ENCODE measurements at places on chromosomes 7 and 10.

DNA sequence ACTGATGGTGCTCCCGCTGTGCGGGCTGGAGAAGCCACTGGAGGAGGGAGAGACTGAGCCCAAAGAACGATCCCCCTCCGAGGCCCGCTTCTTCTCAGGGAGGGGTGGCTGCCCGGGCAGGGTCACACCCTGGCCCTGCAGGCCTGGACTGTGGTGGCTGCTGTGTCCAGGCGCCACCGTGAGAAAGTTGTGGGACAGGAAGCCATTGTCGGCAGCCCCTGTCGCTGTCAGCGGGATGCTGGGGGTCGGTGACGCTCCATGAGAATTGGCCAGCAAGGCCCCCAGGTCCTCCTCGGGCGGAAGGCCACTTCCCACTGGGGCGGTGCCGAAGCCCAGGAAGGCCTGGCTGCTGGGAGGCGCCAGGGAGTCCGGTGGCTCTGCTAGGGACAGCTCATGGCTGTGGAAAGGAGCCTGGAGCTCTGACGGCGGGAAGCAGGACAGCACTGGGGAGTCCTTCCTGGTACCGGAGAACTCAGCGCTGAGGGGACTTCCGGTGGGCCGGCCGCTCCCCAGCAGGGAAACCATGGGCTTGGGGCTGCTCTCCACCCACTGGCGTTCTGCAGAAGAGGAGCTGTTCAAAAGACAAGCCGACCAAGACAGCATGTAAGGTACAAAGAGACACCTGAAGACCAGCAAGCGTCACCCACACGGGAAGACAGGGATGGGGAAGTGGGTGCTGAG is 278.8 kb downstream of the TNS3 start:
- DNase-seq: no peak

DNA sequence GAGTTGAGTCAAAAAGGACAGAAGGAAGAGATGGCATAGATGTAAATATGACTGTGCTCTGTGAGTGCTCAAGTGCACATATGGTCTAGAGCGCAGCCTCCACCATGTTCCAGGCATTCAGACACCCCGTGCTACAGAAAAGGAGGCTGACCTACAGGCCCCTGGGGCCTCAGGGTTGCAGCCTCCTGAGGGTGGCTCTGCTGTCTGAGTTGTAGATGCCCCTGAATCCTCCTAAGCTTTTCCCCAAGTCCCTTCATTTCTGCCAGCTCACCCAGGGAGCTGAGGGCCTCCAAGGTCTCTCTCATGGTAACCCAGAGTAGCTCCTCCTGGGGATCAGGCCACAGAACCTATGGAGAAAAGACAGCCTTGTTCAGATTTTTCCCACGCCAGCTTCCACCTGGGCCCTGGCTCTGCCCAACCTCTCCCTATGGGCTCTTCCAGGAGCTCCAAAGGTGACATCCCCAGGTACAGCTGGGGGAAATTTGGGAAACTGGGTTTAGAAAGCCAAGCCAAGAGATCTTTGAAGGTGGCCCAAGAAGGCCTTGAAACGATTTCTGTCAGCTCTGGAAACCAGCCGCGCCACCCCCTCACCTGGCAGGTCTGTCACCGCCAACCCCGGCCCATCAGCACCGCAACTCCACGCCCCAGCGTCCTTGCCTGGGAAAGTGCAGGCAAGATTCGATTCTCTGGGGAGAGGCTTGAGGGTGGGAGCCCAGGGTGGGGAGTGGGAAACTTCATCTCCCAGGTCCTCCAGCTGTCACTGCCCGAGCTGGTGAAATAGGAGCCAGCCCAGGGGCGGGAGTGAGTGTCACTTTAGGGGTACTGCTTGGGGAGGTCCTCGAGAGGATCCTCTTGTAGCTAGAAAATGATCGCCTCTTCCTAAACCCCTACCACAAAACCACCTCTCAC is 2.4 kb downstream of the ZNF467 start:
- no peak for DNase-seq

- DNase-seq: no peak
Observed at GRCh38 chr7:108985037-108985436, 415.4 kb downstream of the DNAJB9 start.

- no peak for DNase-seq
Observed at GRCh38 chr10:131429942-131430341, 118.4 kb upstream of the TCERG1L start.

DNA sequence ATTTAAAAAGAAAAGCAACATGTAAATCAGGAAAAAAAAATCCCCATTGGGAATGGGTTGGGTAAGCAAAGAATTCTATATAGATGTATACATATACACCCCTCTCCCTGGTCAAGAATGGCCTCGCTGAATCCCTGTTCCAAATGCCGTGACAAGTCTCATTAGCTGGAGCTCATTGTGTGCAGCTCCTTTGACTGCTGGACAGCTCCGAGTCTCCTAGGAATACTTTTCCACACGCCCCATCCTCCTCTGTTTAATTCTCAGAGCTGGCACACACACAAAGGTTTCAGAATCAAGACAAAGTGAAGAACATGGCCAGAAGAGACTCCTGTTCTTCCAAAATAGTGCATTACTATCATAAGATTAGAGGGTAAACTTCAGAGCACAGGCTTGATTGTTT is 130.9 kb upstream of the MKLN1 start:
- DNase-seq: no peak

- DNase-seq: no peak
Observed at GRCh38 chr10:92916433-92916832, 68.1 kb downstream of the EXOC6 start.

DNA sequence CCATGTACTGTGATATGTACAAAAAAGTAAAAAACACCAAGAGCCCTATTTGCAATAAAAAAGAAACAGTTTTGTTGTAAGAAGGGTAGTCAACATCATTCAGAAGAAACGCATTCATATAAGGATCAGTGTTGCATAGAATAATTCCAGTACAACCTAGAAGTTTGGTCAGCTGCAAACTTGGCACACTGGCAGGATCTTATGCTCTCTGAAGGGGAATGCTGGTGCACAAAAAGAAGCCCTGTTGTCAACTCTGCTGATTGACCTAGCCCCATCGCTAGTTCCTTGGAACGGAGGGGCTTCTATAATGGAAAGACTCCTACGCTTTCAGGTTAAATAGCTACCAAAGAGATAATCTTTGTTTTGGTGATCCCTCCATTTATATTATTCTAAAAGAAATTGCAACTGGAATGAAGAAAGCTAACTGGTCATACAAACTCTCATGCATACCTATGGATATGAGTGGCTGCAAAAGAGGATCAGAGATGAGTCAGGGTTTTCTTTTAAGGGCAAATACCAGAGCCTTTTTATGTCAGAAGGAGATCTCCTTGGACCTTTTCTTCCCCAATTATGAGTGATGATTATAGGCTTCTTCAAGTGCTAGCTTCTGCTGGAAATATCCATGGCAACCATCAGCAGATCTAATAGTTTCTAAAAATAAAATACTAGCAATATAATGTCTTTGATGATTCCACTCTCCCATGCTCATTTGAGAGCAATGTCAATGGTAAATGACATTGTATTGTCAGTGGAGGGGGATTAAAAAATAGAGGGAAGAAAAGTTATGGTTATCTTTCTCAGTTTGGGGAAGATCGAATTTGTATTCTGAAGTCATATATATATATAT is 312.4 kb upstream of the CACNA2D1 start:
- DNase-seq: no peak

DNA sequence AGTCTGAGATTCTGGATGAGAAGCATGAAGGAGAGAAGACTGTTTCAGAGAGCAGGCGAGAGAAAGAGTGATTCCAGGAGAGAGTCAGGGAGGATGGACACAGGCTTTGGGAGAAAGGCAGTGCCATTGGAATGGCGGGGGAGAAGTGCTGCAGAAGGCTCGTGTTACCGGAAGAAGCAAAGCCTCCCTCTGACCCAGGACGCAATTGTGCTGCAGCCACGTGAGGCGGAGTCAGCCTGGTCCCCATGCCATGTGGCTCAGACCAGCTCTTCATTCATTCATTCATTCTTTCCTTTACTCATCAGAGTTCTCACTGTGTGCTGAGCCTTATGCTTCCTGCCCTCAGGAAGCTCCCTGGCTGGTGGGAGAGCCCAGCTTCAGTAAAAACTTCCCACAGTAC is 49.2 kb upstream of the COL13A1 start:
- no peak for DNase-seq

DNA sequence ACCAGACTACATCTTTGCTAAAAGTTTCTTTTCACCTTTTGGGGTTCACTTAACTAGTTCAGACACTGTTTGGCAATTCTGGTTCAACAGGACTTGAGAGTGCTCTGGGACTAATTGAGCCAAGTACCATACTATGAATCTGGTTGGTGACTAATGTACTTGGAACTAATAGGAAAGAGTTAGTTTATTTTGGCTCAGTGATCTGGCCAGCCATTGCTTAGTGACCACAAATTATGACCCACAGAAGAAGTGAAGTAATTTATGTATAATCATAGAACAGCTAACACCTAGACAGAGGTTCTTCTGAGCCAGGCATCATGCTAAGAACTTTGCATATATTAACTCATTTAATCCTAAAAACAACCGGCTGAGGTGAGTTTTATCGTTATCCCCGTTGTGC is 126.5 kb upstream of the JCAD start:
- no peak for DNase-seq

GRCh38 chr10:129029851-129030602 is 437.0 kb upstream of the MGMT start:
- DNase-seq: no peak

- DNase-seq: no peak
Observed at GRCh38 chr7:40726559-40726958, 591.8 kb downstream of the SUGCT start.

- no peak for DNase-seq
Observed at GRCh38 chr7:10863476-10863875, 110.2 kb upstream of the PHF14 start.

- DNase-seq: no peak
Observed at GRCh38 chr10:34768261-34768971, 46.7 kb downstream of the PARD3 start.

- no peak for DNase-seq
Observed at GRCh38 chr7:143512488-143513340, 35.0 kb downstream of the TAS2R41 start.

GRCh38 chr10:6402349-6402709 is 177.7 kb downstream of the PRKCQ start:
- DNase-seq: no peak

DNA sequence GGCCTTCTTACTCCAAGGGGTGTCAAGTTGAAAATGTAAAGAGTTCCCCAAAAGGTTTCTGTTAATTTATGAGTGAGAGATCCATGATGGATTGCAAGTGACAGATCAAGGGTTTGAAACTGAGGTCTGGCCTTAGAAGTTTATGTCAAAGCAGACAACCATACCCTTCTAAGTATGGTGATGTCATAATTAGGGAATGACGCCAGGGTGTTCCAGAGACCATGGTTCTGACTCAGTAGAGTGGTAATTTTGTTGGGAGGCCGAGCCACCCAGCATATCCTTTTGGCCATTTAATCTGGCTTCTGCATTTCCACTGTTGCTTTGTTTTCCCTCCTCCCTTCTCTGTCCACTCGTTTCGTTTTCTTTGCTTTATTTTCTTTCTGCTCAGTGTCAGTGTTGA is 2.7 kb downstream of the TRUB1 start:
- no peak for DNase-seq
